ENCODE measurements at places on chromosomes 1 and 21.

GRCh38 chr1:59716832-59717231 is 97.9 kb upstream of the HOOK1 start:
- DNase-seq = no peak

DNA sequence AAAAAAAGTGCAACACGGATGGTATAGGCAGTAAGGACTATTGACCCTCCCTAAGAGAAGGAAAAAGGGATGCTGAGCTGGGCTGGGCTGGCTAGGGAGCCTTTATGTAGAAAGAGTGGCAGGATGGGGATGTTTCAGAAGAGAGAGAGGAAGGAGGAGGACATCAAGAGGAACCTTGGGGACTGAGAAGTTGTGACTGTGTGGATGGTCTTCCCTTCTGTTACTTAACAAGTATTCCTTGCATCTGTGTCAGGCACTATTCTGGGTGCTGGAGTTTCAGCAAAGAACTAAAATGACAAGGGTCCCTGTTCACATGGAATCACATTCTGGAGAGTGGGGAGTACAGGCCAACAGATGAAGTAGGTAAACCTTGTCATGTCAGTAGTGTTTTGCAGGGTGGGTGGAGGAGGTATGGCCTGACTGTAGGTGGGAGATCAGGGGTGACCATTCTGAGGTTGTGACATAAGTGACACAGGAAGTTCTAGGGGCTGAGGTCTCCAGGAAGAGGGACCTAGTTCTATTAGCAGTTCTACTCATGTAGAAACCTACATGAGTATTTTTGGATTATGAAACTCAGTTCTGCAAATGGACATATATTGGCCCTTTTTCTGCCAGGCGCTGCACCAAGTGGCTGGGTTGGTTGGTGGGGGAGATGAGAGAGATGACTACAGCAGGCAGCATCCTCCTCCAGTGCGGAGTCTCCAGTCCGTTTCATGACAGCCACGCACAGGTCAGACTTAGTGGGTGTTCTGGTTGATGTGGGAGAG is 53.8 kb downstream of the PRDM2 start:
- peak; percentile 54 for DNase-seq

DNA sequence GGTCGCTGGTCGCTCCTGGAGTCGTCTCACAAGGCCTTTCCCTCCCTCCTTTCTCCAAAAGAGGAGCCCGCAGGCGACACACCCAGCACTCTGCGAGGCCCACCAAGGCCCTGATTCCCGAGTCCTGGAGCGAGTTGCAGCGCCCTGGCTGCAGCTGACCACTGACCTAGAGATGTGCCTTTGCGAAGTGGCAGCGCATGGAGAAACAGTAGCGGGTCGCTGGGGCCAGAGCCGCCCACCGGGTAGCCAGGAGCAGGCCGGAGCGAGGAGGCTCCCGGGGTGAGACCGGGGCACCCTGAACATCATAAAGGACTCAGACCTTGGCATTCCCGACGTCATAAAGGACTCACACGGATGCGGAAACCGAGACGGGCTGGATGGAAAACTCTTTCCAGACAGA is 10.3 kb upstream of the NBPF11 start:
- no peak for DNase-seq

DNA sequence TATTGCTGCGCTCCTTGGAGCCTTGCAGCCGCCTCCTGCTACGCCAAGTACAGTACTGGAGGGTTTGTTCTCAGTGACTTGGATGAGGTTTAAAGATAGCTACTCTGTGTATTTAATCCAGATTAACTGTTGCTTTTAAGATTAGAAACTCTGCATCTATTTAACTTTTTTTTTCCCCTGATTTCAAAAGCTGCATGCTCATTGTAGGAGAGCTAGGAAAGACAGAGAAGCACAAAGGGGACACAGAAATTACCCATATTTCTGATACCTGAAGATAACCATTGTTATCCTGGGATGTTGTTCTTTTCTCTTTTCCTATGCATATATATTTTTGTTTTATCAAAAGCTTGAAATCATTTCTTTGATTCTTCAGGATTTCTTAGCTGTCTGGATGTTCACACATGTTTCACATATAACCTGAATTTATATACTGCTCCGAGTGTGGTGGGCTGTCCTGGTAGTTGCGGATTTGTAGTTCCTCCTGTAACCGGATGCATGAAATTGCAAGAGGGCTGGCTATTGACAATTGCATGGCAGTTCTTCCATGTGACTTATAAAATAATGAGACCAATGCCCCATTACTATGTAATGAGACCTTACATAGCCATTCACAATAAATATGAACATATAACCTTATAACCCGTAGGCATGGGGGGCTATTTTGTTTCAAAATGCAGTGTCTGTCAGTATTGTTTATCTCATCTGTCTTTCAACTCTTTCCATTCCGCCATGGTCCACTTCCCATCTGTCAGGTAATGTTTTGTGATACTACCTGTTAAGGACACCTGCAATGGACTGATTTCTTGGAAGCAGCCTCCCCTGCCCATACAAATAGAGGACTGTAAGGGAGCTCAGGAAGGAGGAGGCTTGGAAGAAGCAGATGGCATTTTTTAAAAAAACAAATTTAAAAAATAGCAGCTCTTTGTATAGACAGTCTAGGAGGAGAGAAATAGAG is 1.4 kb downstream of the RAVER2 start:
- DNase-seq = no peak

DNA sequence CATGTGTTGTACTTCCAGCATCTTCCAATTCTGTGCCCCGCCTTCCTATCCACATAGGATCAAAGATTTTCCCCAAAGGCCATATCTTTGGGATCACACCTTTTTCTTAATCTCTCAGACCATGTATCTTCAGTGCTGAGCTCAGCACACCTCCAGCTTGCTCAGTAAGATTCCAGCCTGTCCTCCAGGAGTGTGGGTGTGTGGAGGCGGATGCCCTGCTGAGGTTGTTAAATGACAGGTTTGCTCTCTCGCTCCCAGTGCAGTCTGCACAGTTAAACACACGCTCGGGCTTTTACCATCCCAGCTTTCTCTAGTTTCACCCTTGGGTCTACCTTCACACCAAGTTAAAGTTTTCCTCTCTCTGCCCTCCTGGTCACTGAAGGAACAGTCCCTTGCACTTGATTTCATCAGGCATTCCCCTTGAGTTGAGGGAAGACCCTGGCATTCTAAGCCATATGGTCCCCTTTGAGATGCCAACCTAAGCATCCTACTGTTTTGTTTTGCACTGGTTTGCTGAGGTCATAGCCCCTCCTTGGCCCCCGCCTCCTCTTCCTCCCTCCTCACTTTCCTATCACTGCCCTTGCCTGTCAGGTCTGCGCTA is 13.7 kb downstream of the MYOG start:
- DNase-seq = no peak

- DNase-seq = peak; percentile 25
Measured at GRCh38 chr1:107474877-107475612, 334.2 kb downstream of the NTNG1 start.

DNA sequence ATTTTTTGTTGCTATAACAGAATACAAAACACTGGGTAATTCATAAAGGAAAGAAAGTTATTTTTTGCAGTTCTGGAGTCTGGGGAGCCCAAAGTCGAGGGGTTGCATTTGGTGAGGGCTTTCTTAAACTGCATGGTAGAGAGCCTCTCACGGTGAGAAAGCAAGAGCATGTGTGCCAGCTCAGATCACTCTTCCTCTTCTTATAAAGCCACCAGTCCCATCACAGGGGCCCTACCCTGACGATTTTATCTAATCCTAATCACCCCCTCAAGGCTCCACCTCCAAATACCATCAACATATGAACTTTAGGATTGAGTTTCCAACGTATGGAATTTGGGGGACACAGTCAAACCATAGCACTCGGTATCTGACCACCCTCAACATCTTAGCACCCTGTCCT is 1.0 kb upstream of the STRIP1 start:
- no peak for DNase-seq

DNA sequence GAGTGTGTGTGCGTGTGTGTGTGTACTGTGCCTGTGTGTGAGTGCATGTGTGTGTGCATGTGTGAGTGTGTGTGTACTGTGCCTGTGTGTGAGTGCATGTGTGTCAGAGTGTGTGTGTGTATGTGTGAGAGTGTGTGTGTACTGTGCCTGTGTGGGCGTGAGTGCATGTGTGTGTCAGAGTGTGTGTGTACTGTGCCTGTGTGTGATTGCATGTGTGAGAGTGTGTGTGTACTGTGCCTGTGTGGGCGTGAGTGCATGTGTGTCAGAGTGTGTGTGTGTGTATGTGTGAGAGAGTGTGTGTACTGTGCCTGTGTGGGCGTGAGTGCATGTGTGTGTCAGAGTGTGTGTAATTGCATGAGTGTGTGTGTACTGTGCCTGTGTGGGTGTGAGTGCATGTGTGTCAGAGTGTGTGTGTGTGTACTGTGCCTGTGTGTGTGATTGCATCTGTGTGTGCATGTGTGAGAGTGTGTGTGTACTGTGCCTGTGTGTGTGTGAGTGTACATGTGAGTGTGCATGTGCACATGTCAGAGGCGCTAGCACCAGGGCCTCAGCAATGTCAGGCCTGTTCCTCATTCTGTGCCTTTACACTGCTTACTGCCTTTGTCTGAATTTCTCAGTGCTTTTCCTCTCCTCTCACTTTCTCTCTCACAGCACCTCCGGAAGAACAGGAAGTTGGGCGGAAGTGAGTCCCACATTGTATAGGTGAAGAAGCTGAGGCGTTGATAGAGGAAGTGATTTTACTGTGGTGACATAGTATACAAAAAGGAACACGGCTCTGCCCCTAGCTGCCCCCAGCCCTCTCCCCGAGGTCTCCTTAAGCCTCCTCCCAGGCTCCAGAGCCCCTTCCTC is 4.9 kb downstream of the SLC5A9 start:
- DNase-seq = no peak

GRCh38 chr1:83531521-83532309 is 467.2 kb downstream of the TTLL7 start:
- DNase-seq = no peak

DNA sequence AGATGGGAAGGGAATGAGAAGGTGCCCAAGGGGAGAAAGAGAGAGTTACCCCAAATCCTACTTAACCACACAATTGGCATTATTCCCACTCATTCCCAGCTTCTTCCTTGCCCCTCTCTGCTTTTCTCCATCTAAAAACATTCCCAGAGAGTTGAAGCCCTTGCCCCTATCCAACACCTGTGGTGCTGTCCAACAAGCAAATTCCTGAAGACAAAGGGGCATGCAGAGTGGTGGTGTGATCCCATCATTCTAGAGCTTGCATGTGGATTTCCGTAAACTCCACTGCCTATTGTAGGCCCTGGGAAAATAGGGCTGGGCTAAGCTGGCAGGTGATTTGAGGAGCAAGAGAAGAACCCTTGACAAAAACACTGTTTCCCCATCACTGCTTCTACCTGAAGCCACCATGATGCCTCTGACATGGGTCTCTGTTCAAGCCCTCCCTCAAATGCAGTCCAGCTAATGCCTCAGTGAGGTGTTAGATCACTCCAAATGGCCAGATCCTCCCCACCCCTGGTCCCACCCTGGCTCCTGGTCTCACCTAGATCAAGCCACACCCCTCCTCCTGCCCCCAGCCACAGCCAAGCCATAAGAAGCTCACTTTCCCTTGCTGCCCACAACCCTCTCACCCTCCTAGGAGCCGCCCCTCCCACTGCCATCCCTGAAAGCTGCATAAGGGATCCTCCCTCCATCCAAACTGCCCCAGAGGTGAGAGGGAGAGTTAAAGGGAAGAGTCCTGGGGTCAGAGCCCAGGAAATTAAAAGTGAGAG is 29.5 kb downstream of the SYT2 start:
- no peak for DNase-seq

GRCh38 chr1:65471213-65471833 is 50.9 kb downstream of the LEPR start:
- no peak for DNase-seq

- no peak for DNase-seq
Measured at GRCh38 chr1:172203135-172203823, 217.2 kb upstream of the C1orf105 start.

DNA sequence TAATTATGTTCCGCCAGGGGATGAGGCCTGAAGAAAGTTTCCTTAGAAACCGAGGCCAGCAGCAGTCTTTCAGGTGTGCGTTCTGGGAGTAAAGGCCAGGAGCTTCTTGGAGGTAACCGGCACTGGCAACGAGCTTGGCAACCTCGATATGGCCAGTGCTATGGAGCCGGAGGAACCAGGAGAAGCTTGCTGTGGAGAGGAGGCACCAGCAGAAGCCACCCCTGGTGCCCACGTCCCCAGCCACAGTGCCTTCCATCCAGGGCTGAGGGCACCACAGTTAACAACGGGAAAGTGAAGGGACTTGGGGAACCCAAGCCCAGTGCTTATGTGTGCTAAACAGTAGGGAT is 41.5 kb upstream of the LIN9 start:
- DNase-seq = no peak

- no peak for DNase-seq
Measured at GRCh38 chr1:203649551-203649998, 22.9 kb downstream of the ATP2B4 start.

- no peak for DNase-seq
Measured at GRCh38 chr1:67732750-67733151, 47.8 kb downstream of the GADD45A start.

DNA sequence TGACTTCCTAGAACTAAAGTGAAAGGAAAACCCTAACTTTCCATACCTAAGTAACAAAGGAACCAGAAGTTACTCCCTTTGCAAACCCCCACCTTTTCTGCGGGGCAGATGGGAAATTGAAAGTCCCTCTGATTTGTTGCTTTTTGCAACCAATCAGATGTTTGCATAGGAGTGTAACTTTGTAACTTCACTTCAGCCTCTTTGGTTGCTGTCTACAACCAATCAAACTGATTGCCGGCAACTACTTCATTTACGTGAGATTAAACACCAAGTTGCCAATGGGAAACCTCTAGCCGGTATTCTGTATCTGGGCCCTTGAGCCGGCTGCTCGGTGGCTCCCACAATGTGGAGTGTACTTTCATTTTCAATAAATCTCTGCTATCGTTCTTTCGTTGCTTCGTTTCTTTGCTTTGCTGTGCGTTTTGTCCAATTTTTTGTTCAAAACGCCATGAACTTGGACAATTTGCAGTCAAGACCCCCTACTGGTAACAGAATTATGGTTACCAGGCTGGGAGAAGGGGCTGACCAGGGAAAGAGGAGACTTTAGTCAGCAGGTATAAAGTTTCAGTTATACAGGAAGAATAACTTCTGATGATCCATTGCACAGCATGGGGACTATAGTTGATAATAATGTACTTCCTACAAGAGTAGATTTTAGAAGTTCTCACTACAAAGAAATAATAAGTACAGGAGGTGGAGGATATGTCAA is 69.2 kb upstream of the RGS2 start:
- no peak for DNase-seq

GRCh38 chr1:232776526-232777106 is 28.6 kb upstream of the MAP10 start:
- no peak for DNase-seq

- DNase-seq = no peak
Measured at GRCh38 chr1:229572286-229572685, 13.8 kb upstream of the ABCB10 start.

GRCh38 chr1:40825435-40825788 is 36.8 kb downstream of the CITED4 start:
- peak; percentile 61 for DNase-seq

DNA sequence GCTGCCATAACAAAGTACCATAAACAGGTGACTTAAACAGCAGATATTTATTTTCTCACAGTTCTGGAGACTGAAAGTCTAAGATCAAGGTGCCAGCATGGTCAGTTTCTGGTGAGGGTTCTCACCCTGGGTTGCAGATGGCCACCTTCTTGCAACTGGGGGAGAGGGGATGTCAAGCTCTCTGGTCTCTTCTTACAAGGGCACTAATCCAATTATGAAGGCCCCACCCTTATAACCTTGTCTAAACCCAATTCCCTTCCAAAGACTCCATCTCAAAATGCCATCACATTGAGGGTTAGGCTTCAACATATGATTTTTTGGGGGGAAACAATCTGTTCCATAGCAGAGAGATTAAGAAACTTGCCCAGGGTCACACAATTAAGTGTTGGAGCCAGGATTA is 24.8 kb upstream of the ANGPTL3 start:
- no peak for DNase-seq

Measured in GM13976 (cell line).